ENCODE measurements at places on chromosomes 7 and 10.

DNA sequence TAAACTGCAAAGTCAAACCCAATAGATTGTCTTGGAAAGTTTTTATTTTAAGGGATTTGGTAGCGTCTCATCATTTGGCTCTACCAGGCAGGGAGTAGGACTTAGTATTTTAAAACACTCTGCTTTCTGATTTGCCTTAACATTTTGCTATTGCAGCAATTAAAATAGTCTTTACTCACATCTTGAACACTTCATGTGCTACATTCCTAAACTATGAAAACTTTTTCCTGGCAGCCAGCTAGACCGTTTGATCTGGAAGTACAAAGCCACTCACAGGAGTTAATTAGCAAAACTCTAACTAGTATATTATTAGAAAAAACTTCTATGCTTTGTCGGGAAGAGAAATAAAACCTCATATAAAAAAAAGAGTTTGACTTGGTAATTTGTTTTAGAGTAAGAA is 111.4 kb downstream of the TFPI2 start:
- no peak for DNase-seq

DNA sequence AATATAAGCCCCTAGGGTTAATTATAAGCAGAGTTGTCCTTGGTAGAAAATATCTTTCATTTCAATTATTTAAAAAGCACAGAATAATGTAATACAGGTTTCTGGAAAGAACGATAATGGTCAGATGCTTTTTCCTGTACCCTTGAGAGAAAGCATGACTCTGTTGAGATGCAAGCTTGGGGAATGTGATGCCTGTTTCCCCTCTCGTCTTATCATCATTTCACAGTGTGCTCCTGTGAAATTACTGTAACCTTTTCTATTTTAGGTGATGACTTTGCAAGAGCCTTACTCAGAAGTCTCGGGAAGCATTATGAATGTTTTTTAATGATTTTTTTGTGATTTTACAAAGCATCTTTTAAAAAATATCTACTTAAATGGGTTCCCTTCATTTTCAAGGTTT is 243.0 kb downstream of the POLR1F start:
- DNase-seq = no peak

- no peak for DNase-seq
Measured at GRCh38 chr10:132608511-132609195, 71.1 kb downstream of the INPP5A start.

DNA sequence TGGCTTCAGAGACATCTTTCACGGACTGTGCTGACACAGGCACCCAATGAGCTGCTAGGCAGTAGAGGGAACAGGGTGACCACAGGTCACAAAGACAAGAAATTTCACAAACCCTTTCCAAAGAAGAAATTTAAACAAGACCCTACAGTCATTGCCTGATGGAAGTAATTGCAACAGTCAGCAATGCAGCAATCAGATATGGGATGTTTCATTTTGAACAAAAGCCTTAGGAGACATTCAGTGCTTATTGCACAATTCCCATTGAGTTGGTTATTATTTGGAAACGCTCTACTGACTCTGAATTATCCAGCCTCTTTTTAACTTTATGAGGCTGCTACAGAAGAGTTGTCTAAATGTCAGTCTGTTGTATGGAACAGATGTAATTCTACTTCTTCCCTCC is 85.5 kb downstream of the ETV1 start:
- no peak for DNase-seq

- no peak for DNase-seq
Measured at GRCh38 chr7:47536661-47537611, 45.0 kb downstream of the TNS3 start.

DNA sequence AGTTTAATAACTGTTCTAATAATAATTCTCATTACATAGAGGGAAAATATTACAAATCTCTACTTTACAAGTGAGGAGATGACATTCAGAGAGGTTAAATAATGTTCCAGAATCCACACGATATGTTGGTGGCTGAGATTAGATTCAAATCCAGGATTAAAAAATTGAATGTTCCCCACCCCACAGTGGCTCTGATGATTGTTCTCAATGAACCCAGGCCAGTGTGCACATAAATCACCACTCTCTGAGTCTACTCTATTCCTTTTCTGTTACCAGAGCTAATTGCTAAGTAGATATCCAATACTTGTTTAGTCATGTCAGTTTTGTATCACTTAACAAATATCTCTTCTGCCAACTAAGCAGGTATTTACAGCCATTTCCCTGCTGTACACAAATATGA is 281.0 kb downstream of the ABCA13 start:
- no peak for DNase-seq

DNA sequence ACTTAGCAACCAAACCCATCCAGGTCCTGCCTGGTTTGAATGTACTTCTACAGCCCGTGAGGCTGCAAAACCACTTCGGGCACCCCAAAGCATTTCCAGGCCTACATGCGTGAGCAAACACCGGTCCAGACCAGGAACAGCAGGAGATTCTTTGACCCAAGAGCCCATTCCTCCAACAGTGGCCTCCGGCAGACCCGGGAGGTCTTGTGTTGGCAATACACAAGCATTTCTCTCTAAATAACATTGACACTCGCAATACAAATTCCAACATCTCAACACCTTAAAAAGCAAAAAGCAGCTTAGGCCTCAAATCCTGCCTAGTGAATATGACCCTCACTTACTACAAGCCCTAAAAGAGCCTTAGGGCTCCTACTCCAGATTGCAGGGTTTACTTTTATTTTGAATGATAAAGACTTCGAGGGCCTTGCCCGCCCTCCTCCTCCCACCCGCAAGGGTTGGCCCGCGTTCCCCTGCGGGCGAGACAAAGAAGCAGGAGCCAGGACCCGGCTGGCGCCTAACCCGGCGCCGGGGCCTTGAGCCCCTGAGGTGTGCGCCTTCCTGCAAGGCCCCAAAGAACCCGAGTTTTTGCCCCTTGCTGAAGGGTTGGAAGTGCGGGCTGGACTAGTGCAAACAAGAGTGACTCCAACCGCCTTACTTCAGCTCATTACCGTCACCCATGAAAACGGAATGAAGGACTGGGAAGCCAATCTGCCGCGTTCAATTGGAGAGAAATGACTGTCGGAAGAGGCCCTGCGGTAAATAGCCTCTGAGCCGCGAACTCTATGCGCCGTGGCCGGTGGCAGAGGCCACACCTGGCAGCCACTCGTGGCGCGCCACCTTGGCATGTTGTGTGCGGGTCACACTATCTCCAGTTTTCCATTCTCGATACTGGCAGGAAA is 3.4 kb upstream of the DLX6 start:
- no peak for DNase-seq

DNA sequence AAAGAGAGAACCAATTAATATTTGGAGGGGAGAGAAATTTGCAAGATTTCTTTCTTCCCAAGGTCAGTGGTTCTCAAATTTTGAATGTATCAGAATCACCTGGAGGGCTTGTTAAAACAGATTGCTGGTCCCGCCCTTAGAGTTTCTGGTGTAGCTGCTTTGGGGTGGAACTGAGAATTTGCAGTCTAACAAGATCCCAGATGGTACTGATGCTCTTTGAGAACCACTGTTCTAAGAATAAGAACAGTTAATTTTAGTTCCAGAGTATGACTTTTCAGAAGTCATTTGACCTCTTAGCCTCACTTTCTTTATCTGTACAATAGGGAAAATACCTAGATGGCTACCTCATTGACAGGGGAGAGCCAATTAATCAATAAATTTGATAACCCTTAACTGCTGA is 161.6 kb downstream of the PRKG1 start:
- no peak for DNase-seq

GRCh38 chr7:94466516-94466915 is 43.1 kb upstream of the CASD1 start:
- no peak for DNase-seq

DNA sequence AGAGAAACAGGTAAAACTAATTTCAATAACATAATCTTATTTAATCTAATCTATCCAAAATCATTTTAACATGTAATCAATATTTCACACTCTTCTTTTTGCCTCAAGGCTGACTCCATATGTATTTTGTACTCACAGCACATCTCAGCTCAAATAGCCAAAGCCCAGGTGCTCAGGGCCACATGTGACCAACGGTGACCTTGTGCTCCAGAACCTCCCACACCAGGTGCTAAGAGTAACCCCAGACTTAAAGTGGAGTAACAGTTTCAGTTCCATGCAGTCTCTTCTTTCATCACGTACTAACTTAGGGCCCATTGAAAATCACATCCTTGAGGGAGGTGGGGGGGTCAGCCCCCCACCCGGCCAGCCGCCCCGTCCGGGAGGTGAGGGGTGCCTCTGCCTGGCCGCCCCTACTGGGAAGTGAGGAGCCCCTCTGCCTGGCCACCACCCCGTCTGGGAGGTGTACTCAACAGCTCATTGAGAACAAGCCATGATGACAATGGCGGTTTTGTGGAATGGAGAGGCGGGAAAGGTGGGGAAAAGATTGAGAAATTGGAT is 47.3 kb downstream of the NCAPG2 start:
- no peak for DNase-seq

GRCh38 chr7:111215550-111215949 is 124.6 kb downstream of the LRRN3 start:
- no peak for DNase-seq

DNA sequence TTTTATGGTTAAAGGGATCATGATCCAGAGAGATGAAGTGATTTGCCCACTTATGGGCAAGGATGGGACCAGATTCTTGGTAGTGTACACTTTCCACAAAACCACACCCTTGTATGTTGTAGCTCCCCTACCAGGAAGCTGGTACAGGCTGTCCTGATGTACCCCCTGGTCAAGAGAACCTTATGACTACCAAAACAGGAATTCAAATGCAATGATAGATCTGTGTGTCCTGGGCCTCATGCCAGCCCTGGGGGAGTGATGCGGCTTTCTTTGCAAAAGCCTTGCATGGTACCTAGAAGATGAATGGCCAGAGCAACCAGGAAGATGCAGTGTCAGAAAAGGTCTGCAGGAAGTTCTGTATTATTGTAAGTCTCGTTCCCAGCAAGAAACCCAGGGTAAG is 94.9 kb upstream of the AGK start:
- DNase-seq = no peak

GRCh38 chr7:92691578-92691977 is 101.4 kb upstream of the FAM133B start:
- no peak for DNase-seq

- DNase-seq = no peak
Measured at GRCh38 chr7:45937301-45937700, 16.2 kb upstream of the IGFBP3 start.

DNA sequence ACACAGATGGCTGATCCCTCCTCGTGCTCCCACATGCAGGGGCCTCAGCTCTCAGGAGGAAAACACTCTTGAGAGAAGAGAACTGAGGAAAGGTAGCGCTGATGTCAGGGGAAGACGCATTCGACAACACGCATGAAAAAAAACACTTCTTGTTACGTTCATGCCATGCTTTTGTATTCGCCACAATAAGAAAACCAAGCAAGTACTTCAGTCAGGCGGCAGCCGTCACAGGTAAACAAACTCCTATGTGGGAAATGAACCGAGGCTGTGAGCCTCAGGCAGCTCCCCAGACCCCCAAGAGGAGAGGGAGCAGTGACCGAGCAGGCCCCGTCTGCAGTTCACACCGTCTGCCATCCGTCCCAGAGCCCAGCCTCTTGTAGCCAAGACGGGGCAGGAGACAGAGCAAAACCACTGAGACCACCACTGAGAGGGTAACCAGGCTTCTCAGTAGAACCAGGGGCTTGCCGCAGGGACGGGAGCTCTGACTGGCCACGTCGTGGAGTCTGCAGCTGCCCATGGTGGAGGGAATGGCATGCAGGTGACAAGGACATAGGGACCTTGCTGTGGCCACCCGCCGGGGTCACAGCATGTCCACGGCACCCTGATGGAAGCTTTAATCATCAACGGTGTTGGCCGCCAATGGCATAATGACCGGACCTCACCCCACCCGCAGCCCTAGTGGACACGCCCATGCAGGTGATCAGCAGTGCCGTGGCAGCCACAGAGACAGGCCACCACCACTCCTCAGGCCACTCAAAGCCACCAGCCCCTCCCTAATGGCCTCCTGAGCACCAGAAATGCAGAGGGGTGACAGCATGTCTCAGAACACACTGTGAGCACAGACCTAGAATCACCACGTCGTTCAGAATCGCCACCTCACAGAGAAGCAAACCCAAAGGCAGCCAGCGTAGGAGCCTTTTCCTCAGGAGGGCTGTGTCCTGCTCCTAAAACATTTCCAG is 304.3 kb downstream of the PTPRN2 start:
- no peak for DNase-seq

DNA sequence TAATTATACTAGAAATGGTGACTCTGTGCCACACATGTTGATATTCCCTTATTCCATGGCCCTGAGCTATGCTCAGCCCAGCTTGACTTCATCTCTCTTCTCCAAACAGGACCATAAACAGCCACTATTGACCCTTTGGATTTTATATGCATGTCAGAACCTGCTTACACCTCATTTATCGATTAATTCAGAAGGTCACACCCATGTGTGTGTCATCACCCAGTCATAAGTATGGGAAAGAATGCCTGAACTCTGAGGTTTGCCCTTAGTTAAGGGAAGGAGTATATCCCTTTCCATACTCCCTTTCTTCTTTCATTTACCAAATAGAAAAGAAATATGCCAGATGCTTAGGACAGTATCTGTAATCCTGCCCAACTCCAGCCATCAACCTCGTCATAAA is 602.3 kb downstream of the SORCS3 start:
- no peak for DNase-seq

- no peak for DNase-seq
Measured at GRCh38 chr7:144403102-144403501, 391 bp downstream of the NOBOX start.

DNA sequence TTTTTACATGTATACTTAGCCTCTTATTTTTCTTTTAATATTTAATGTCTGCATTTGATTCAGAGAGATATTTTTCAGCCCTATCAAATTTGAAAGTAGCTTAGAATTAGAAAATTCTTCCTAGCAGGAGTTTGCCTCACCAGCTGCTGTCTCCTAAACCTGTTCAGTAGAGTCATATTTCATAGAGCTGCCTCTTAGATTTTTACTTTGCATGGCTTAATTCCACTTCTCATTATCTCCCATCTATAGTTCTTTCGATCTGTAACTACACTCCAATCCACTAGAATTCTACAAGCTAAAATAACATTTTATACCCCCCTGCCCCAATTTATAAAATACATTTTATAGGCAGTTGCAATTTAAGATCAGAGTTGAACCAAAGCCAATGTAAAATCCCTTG is 227.0 kb downstream of the ANK3 start:
- no peak for DNase-seq

- DNase-seq = peak; percentile 91
Measured at GRCh38 chr10:119080521-119081259, at the start of gene EIF3A. TSS of gene EIF3A (minus strand) at chr10:119080817. CDS start at chr10:119080676, 141 bp downstream.

GRCh38 chr7:116122972-116123595 is 87.3 kb upstream of the TES start:
- DNase-seq = no peak

- no peak for DNase-seq
Measured at GRCh38 chr7:117730390-117730789, 142.9 kb downstream of the CTTNBP2 start.
